HL-60 (cell line): ENCODE measurements at places on chromosomes 6 and 20.
A peak's percentile ranks its signal among the peaks of the same experiment; 100 is the strongest.

DNA sequence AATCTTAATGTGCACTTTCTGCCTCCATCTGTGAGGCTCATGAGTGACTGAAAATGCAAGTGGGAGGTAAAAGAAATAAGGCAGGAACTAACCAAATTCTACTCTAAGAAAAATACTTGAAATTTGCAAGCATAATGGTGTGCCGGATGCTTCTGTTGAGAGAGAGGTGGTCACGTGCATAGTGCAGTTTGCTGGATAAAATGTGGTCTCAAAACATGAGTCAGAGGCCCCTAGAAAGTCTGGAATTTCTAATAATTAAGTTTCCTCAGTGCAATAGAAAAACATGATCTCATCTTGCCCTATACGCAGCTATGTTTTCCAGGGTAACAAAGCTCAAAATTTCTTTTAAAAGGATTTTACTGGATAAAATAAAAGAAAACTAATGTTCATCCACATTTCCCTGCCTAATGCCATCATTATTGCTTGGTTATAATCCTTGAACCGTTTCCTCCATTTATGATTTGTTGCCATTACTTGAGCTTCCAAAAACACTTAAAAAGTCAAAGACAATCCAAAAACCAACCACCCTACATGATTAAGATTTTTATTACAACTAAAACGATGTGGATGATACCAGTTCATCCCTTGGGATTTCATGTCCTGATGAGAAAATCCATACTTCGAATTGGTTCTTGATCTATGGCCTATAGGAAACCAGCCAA is 351.7 kb upstream of the ARID1B start:
- no peak for DNase-seq

- DNase-seq, result no peak
Measured at GRCh38 chr6:87501809-87502572, 29.2 kb downstream of the SLC35A1 start.

DNA sequence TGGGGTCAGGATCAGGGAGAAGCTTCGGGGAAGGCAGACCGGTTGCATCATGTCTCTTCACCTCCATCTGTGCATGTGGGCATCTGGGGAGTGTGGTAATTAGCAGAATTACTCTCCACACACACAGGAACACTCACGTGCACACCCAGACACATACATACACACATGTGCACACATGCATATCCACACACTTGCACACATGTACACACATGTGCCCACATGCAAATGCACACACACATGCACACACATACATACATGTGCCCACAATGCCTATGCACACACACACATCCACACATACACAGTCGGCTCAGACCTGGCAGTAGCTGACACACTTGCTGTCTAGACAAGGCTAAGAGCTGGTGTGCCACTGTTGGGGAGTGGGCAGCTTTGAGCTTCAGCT is 212.3 kb upstream of the PMEPA1 start:
- peak; percentile 26 for DNase-seq

GRCh38 chr6:169263374-169263773 is 9.7 kb upstream of the THBS2 start:
- DNase-seq, result no peak

DNA sequence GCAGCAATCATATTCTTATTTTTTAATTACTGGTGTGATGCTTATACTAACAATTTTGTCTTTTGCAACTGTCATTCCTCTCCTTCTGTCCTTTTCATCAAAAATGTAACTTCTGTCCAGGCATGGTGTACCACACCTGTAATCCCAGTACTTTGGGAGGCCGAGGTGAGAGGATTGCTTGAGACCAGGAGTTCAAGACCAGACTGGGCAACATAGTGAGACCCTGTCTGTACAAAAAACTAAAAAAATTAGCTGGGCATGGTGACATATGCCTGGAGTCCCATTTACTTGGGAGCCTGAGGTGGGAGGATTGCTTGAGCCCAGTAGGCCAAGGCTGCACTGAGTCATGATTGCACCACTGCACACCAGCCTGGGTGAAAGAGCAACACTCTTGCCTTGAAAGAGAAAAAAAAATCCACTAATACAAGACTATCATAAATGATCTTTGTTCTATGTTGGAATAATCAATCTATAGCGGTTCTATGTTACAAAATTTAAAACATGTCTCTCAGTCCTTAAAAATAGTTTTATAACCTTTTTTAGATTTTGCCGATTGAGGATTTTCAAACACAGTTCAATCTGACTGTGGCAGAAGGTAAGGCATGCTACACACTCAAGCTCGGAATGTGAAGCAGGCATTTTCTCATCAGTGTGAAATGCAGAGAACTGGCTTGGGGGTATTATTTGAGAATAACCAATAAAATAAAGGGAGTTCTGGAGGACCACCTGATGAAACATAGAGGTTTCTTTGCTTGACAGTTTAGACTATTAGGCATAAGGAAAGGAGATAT is 70.4 kb downstream of the ENPP1 start:
- no peak for DNase-seq

DNA sequence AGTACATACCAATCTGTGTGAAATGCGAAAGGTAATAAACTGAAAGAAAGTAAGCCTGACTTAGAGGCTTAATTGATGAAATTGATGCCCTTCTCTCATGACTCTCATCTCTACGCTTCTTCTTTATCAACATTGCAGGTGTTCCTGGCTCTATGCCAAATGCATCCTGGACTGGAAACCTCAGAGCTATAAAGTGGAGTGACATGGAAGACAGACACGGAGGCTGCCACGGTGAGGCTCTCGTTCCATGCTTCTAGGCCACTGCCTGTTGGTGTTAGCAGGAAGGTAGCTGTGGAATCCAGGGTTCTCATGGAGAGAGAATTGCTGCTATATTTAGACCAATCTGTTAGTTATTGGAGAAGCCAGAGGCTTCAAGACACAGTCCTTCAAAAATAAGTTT is 73.2 kb downstream of the C6orf52 start:
- DNase-seq, result no peak

DNA sequence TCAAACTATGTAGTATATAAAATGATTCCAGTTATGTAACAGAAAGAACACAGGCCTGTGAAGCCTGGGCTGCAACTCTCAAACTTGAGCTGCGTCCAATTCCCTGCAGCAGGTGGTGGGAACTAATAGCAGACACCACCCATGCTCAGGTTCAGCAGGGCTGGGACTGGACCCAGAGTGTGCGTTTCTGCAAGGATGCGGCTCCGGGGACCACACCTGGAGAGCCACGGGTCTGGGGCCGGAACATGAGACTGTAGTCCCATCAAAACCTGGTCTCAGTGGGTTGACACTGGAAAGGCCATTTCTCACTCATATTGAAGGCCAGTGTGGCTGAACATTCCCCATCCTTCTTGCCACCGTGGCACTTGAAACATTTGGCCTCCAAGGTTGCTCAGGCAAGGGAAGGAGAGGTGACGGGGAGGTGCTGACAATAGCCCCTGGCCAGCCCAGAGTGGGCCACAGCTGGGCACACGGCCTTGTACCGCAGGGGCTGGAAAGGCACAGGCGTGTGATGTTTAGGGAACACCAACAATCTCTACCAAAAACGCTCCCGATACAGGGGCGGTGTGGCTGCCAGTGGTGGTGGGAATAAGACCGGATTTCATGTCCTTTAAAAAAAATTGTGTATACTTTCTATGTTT is 38.0 kb downstream of the FRMD1 start:
- no peak for DNase-seq

- no peak for DNase-seq
Measured at GRCh38 chr6:23890543-23891227, 235.3 kb upstream of the NRSN1 start.

- no peak for DNase-seq
Measured at GRCh38 chr20:37567671-37568588, 40.3 kb upstream of the BLCAP start.

GRCh38 chr6:79167931-79168694 is 66.4 kb downstream of the HMGN3 start:
- no peak for DNase-seq

DNA sequence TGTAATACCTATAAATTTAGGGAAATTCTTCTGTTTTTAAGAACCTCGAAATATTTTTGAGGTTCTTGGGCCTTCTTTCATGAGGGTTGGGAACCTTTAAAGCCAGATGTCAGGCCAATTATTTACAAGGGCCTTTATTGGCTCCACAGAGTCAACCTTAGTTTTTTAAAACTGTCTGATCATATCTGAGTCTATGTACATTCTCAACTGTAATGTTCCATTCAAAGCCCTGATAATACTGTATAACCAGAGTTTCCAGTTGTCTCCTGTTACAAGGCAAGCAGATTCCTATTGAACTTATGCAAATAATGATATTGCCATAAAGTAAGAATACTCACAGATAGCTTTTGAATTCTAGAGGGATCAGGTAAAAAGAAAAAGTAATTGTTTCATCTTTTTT is 545.5 kb downstream of the EPM2A start:
- DNase-seq, result no peak

DNA sequence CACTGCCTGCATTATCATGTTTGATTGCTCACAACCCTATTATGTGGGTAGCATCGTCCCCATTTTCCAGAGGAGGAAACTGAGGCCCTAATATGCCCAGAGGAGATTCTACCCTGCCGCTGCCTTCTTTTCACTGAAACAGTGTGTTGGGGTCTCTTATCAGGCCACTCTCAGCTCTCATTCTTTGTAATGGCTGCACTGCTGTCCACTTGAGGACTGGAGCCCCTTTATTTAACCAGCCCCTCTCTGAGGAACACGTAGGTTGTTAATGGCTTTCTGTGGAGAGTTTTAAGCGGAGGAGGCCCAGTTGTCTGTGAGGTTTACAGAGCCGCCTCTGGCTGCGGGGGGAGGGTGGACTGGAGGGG is 32.5 kb downstream of the SRC start:
- DNase-seq, result no peak

DNA sequence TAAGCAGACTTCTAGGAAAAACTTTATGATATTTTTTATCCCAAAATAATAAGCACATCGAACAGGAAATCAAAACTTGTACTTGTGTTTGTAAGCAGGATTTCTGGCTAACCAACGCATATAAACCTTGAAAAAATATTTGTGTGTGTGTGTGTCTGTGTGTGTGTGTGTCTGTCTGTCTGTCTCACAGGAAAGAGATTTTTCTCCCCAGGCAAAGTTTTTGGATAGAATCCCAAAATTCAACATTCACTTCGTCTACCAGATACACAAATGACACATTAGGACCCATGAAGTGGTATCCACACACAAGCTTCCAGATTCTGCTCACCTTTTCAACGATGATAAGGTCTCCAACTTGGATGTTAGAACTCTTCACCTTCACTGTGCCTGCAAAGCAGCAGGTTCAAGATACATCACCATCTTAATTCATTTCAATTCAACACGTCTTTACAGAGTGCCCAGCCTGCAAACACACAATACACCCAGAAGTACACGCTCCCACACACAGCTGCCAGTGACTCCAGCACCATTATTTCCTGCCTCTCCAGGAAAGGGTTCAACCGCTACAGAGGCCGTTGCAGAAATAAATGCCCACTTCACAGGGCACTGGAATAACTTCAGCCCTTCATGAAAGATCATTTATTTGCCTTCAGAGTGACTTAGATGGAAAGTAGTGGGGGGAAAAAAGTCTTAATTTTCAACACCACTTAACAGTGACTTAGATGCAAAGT is 70.9 kb downstream of the ATP9A start:
- DNase-seq, result no peak

- DNase-seq, result no peak
Measured at GRCh38 chr20:36010825-36011224, 42.4 kb downstream of the CNBD2 start.

GRCh38 chr20:36792422-36792821 is 18.9 kb upstream of the DSN1 start:
- peak; percentile 39 for DNase-seq

DNA sequence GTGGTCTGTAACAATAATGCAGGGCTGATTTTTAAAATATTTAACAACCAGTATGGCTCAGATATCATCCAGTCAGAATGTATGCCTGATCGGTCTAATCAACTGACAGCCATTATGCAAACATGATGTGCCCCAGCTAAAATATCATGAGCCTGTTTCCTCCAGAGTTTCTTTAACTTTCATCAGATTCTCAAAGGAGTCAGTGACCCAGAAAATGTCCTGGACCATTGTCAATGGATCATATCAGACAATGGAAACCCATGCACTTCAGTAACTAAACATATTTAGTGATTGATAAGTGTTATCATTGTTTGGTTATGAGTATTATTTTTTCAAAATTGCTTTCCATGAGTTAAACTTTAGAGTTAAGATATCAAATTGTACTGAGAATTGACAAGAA is 173.5 kb downstream of the LMBRD1 start:
- no peak for DNase-seq

- DNase-seq, result no peak
Measured at GRCh38 chr20:25274481-25274880, 26.6 kb downstream of the PYGB start.

DNA sequence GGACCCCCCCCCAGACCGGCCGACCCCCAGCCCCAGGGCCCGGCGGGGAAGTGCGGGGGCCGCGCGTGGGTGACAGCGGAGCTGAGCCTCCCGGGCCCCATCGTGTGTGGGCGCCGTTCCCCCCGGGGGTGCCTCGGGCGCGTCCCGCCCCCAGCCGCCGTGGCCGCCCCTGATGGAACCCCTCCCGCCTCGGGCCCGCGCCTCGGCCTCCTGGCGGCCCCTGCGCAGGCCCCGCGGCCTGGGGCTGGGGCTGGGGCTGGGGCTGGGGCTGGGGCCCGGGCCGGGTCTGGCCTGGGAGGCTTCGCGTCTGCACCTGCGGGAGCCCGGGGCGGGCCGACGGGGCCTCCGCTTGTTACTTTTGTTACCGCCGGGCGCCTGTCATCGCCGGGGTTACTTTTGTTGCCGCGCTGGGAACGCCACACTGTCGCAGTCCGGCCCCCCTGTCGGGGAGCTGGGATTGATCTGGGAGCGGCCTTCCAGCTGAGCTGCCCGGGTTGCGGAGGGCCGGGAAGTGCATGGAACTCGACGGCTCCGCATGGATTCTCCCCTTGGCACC is 598 bp downstream of the OGFR start:
- no peak for DNase-seq

DNA sequence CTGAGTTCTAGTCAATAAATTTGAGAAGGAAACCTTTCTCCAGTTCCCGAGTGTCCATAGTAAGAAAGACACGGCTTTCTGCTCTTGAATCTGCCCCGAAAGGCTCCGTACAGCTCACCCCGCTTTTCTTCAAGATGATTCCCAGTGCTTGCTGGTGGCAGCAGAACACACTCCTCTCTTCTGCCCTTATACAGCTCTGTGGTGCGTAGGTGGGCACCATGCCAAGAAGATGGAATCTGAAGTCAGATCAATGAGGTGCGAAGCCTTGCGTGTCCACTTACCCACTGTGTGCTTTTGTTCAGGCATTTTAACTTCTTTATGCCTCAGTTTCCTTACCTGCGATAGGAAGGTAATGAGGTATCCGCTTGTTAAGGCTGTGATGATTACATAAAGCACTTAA is 142.2 kb downstream of the WDR27 start:
- no peak for DNase-seq
